ENCODE measurements at places on chromosomes 13 and 19. TPM values are rescaled to one million over a fixed set of nuclear protein-coding genes. Genes with fewer than 3 reads are reported as not detected.

- no peaks in the 10 kb centered on the region for H3K4me1 ChIP-seq
- no peaks in the 10 kb centered on the region for H3K27me3 ChIP-seq
- no peaks in the 10 kb centered on the region for H3K36me3 ChIP-seq
- no peak for DNase-seq
- H3K4me3 ChIP-seq: no peak overlapping the region
These were observed 21.8 kb upstream of the OBI1 start for GRCh38 chr13:78680576-78681350.

DNA sequence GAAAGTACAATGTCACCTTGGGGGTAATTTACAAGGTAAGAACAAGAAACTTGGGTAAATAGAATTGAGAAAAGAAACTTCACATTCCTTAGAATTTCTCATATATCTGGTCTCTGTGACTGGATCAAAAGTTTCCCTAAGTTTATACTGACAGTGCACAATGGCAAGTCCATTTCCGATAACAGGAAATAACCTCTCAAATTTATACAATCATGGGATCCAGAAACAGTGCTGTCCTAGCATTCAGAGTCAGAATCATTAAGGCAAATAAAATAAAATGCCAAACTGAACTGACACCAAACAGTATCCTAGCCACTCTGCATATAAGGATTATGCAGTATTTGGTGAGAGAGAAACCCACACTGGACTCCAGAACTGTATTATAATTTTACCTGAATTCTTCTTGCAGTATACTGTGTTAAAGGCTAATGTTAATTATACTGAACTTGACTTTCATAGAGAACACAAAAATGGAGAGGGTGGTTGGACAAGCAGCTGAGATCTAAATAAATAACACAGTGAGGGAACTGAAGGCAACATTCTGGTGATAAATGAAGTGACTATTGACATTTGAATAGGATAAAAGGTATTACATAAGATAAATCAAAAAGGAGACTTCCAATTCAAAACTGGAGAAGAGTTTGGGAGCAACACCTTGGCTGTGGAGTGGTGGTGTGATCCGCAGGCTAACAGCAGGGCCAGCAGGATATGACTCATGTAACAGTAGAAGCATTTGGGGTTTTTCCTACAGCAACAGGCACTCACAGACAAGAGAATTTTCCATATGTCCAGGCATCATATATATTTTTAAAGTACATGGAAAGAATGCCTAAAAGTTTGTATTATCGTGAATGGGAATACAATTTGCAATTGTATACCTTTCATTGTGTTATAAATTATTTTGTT lies 932.5 kb upstream of the MIR17HG start:
- no peak overlapping the region for H3K4me3 ChIP-seq
- DNase-seq: no peak
- H3K36me3 ChIP-seq: no peaks in the 10 kb centered on the region
- no peaks in the 10 kb centered on the region for H3K4me1 ChIP-seq
- H3K27ac ChIP-seq: no peak overlapping the region

GRCh38 chr19:30224689-30225606 lies 147.2 kb upstream of the ZNF536 start:
- DNase-seq: no peak
- H3K36me3 ChIP-seq: no peaks in the 10 kb centered on the region
- H3K4me3 ChIP-seq: no peak overlapping the region
- H3K4me1 ChIP-seq: peaks cover 6% of the 10 kb centered on the region
- no peak overlapping the region for H3K27ac ChIP-seq
- H3K27me3 ChIP-seq: no peaks in the 10 kb centered on the region

GRCh38 chr13:33355201-33355895 lies 69.8 kb upstream of the STARD13 start:
- no peak overlapping the region for H3K27ac ChIP-seq
- no peak overlapping the region for H3K4me3 ChIP-seq
- no peak for DNase-seq
- no peaks in the 10 kb centered on the region for H3K4me1 ChIP-seq
- no peaks in the 10 kb centered on the region for H3K36me3 ChIP-seq
- no peaks in the 10 kb centered on the region for H3K27me3 ChIP-seq

DNA sequence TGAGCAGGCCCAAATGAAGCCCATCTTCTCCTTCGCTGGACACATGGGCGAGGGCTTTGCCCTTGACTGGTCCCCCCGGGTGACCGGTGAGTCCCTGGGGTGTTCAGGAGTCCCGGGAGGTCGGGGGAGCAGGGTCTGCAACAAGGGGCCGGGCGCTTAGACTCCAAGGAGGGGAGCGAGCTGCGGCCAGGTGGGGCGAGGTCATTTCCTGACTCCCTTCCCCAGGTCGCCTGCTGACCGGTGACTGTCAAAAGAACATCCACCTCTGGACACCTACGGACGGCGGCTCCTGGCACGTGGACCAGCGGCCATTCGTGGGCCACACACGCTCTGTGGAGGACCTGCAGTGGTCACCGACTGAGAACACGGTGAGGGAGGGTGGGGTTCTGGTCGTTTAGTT lies 4.7 kb downstream of the GRWD1 start:
- no peaks in the 10 kb centered on the region for H3K27me3 ChIP-seq
- no peak overlapping the region for H3K27ac ChIP-seq
- peaks cover 6% of the 10 kb centered on the region for H3K4me1 ChIP-seq
- no peak overlapping the region for H3K4me3 ChIP-seq
- H3K36me3 ChIP-seq: peaks cover 84% of the 10 kb centered on the region

DNA sequence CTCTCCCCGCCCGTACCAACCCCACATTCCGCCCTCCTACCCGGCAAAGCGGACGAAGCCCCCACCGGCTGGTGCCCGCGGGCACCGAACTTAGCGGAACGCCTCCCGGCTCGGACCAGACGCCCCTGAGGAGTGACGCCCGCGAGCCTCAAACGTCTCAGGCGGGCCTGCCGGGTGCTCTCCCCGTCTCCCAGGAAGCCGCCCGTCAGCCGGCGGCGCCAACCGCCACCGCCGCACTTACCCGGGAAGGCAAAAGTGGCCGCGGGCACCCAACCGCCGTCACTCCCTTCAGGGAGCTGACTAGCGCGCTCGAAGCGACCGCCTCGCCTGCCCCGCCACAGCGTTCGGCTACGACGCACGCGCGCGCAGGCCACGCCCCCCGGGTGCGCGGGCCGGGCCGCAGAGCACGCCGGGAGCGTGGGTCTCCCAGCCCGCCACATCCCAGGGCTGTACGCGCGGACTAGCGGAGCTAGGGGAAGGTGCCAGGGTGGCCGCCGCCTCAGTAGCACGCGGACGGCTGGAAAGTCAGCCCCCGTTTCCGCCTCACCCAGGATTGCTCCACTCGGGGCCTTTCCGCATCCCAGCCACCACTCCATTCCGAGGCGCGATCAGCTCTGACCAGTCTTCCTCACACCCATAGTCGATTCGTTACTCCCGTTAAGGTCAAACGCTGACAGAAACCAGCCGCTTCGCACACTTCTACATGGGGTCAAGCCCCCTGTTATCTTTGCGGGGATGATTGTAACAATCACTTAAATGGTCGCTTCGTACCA lies at the start of gene TEX30:
Gene TEX30 (minus strand): TSS at position 346 of the 773 bp plus-strand sequence. CDS start 3,760 bp downstream, outside the sequence.
- H3K4me3 ChIP-seq: peak within 1 kb of the TSS; percentile 89
- peak; percentile 94 for DNase-seq
- H3K27ac ChIP-seq: peak within 1 kb of the TSS; percentile 79
- no peaks in the 10 kb centered on the region for H3K27me3 ChIP-seq
- no peaks in the 10 kb centered on the region for H3K36me3 ChIP-seq

DNA sequence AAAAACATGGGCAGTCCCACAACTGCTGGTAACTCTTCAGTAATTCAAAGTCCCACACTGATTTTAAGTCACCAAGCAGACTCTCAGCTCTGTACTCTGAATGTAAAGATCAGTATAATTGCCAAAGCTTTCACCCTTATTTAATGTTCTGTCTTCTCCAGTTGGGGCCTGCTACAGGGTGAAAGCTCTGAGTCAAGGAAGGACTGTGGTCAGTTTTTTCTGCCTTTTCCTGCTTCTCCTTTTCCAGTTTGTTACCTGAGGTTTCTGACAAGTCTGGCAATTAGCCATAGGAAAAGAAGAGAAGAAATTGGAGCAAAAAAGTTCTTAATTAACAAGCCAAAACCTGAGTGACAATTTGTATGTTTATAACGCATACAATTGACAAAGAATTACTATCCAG lies 279.3 kb downstream of the RBM26 start:
- DNase-seq: no peak
- H3K4me1 ChIP-seq: no peaks in the 10 kb centered on the region
- no peaks in the 10 kb centered on the region for H3K27me3 ChIP-seq
- no peak overlapping the region for H3K4me3 ChIP-seq
- no peaks in the 10 kb centered on the region for H3K36me3 ChIP-seq

DNA sequence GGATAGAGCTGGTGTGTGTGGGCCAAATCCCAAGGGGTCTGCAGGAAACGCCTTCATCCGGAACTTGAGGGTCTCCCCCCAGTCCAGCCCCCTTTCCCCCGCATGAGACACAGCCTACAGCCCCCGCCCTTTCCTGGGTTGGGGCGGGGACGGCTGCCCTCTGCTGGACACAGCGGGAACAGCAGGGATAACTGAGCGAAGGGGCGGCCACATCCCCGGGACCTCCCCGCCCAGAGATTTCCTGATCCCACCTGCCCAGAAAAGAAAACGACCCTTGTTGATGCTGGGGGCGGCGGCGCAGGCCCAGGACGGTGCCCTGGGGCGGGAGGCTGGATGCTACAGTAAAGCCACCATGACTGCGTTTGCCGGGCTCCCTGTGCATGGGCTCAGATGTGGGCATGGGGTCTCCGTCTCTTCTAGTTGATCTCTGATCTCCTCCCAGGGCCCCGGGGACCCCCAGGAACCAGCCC lies 14.2 kb downstream of the ONECUT3 start:
- H3K27me3 ChIP-seq: peaks cover 16% of the 10 kb centered on the region
- H3K27ac ChIP-seq: no peak overlapping the region
- DNase-seq: peak; percentile 74
- H3K36me3 ChIP-seq: no peaks in the 10 kb centered on the region
- H3K4me3 ChIP-seq: no peak overlapping the region

- no peak overlapping the region for H3K27ac ChIP-seq
- H3K36me3 ChIP-seq: peaks cover 1% of the 10 kb centered on the region
- DNase-seq: no peak
- H3K4me3 ChIP-seq: no peak overlapping the region
These were observed 8.6 kb downstream of the SPHK2 start for GRCh38 chr19:48627865-48628314.

DNA sequence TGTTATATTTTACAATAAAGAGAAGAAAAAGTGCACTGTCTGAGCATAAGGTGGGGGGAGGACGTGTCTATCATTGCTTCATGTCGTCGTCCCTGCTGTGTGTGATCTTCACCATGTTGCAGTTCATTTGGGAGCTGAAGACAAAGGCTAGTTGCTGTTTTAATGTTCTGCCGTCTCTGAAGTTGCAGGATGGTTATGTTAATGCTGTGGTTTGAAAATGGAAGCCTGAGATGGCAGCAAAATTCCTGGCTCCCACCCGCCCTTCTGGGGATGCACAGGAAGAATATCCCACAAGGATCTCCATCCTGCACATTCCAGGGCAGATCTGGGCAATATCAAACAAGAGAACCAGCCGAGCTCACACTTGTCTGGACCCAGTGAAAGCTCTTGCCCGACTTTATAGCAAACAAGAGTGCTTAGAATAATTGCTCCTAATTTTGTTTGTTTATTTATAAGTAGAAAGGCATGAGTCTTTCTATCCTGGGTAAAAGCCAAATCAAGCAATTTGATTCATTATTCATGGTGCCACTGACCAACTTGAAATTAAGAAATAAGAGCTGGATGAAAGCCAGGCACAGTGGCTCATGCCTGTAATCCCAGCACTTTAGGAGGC lies 110.3 kb upstream of the ABCC4 start:
- no peaks in the 10 kb centered on the region for H3K27me3 ChIP-seq
- H3K36me3 ChIP-seq: no peaks in the 10 kb centered on the region
- DNase-seq: no peak
- H3K4me3 ChIP-seq: no peak overlapping the region

DNA sequence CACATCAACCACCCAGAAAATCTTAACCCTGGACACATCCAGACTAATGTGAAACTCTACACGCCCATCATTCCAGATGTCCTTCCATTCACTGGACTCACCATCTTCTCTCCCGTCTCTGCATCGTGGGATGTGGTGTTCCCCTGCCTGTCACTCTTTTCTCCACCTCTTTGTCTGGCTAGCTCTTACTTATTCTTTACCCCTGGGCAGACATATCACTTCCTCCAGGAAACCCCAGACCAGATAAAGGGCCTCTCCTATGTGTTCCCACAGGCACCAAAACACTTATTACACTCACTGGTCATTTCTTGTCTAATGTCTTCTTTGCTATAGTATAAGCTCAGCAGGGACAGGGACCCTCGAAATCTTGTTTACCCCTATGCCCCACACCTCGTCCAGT lies 109.3 kb upstream of the IPO5 start:
- H3K27me3 ChIP-seq: no peaks in the 10 kb centered on the region
- DNase-seq: no peak
- H3K4me3 ChIP-seq: no peak overlapping the region
- no peaks in the 10 kb centered on the region for H3K36me3 ChIP-seq
- no peak overlapping the region for H3K27ac ChIP-seq

- H3K4me1 ChIP-seq: no peaks in the 10 kb centered on the region
- no peaks in the 10 kb centered on the region for H3K27me3 ChIP-seq
- peaks cover 14% of the 10 kb centered on the region for H3K36me3 ChIP-seq
- H3K4me3 ChIP-seq: peak overlapping the region; percentile 5
These were observed 40.6 kb downstream of the ZNF254 start for GRCh38 chr19:24127601-24128000.

B3GNT8 gene
- total RNA-seq: 0.43 TPM

SAE1 gene
- 46.4 TPM for total RNA-seq

PGLYRP1 gene
- total RNA-seq: not detected

MAST1 gene
- total RNA-seq: 1.2 TPM
